Smooth muscle cell of the umbilical artery (primary cell): ENCODE measurements at places on chromosomes 1 and 21. TPM values are rescaled to one million over a fixed set of nuclear protein-coding genes. Genes with fewer than 3 reads are reported as not detected.

The LCE2B gene
- not detected in 2 replicates for total RNA-seq

The PRR9 gene
- total RNA-seq: 0.51 TPM in 1 of 2 replicates, not detected in the other

The NBPF20 gene
- total RNA-seq: 3.0 and 9.5 TPM in 2 replicates

The CD34 gene
- total RNA-seq: 0.05 and 0.30 TPM in 2 replicates

The HRNR gene
- total RNA-seq: not detected in 2 replicates

The S100A1 gene
- total RNA-seq: under 0.01 TPM in 1 of 2 replicates, not detected in the other
